ENCODE measurements at places on chromosomes 2 and 18.

GRCh38 chr2:54092940-54093339 lies 22.5 kb upstream of the ACYP2 start:
- no peak for DNase-seq

- no peak for DNase-seq
Observed at GRCh38 chr2:1887915-1888314, 143.6 kb upstream of the PXDN start.

DNA sequence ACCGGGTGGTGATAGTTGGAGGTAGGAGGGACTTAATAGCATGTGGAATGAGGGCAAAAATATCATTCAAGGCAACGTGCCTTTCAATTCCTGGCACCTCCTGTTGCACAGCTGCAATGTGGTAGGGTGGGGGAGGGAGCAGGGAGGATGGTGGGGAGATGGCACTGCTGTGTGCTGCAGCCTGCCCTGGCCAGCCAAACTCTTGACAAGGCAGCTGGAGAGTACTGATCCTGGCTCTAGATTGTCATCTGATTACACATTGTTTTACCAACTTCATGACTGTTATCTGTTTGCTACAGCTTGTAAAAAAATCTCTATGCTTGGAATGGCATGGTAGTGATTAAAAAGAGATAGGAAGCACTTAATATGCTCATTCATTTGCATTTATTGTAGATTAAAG lies 47.7 kb downstream of the PLCL1 start:
- no peak for DNase-seq

DNA sequence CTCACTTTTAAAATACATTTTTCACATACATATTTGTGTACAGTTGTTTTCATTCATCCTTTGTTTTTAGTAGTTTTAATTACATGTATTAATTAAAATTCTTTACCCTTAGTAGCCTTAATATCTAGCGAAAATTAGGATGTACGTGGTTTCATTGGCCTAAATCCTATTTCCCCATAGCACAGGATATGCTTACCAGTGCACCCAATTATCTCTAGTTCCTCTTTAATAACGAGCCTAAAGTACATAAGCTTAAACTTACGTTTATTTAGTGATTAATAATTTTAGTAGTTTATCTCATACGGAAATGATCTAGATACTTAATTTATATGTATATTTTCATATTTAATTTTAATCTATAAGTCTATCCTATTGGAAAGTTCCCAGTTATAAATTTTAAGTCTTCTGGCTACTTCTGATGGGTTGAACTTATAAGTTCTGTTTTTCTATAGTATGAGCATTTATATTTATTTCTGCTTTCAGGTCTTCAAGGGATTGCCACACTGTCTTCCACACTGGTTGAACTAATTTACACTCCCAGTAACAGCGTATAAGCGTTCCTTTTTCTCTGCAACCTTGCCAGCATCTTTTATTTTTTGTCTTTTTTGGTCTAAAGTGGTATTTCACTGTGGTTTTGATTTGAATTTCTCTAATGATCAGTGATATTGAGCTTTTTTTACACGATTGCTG lies 21.4 kb upstream of the RUFY4 start:
- no peak for DNase-seq

GRCh38 chr2:107591561-107592279 lies 235.0 kb upstream of the RGPD4 start:
- DNase-seq = no peak

DNA sequence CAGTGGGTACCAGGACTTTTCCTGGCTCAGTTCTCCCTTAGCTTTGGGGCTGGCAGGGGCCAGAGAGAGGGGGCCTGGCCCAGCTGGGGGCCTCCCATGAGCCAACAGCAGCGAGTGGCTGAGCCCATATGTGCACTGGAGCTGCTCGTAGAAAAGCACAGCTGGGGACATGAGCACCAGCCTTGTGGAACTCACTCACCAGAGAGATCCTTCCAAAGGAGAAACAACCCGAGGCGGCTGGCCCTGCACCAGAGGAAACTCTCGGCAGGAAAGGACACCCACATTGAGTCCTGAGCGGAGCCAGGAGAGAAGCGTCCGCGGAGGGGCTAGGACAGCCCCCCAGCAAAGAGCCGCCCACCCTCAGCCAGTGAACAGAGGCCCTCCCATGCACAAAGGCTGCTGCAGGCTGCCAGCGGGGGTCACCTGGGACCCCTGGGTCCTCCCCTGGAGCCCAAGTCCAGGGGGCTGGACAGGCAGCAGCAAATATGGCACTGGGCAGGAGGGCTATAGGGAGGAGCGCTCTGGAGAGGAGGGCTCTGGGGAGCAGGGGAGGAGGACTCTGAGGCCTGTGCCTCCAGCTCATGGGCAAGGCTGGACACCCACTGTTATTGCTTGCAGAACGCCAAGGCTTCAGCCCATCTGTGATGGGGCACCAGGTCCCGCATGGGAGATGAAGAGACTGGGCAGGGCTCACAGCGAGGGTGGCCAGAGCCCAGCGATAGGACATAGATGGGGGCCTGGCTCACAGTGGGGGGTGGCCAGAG lies 42.1 kb upstream of the SNED1 start:
- DNase-seq = no peak

GRCh38 chr2:73611193-73611592 lies 31.0 kb downstream of the NAT8 start:
- no peak for DNase-seq

GRCh38 chr2:205367331-205367935 lies 314.9 kb upstream of the NRP2 start:
- DNase-seq = no peak

DNA sequence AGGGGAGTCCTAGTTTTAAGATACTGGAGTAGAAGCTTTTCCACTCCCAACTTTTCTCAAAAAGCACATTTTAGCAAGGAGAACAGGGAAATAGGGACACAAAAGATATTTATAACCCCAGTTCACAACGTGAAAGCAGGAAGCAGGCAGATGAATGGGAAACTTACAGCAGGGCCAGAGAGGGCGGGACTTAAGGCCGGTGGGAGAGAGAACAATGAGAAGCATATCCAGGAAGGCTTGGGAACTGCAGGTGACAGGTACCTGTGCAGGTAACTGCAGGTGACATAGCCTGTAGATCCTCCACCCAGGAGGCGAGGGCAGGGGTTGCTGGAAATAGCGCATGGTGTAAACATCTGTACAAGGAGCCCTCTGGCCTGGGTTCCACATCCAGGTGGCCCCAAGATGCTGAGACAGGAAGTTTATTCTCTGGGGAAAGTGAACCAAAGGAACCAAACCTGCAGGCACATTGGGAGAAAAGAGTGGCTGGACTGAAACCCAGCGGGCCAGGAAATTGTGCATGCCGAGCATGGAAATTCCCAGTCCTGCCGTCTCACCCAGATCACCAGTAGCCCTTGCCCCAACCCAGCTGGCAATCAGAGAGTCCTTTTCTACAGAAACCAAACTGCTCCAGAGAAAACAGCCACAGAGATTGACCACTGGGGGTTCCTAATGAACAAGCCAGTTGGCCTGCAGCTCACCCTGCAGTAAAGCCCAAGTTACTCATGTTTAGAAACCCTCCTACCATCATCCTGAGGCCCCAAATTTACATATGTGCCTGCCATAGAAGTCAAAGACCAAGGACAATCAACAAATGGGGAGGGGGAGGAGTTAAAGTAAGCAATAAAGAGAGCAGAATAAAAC lies 24.3 kb upstream of the COL6A3 start:
- no peak for DNase-seq

DNA sequence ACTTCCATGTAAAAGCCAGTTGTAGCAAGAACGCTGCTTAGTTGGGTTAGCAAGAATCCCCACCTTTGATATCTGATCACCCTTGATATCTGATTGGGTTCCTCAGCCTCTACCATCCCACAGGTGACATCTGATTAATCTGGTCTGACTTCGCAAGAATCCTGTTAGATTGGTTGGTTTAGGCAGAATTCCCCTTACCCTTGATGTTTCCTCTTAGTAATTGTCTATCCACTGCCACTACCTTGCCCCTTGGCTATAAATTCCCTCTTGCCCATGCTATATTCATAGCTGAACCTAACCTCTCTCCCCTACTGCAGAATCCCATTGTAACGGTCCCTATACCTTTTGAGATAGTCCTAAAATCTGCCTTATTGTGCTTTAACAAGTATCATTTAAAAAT lies 33.1 kb downstream of the PRKRA start:
- DNase-seq = no peak

- no peak for DNase-seq
Observed at GRCh38 chr2:69356471-69356870, 30.6 kb downstream of the GFPT1 start.

DNA sequence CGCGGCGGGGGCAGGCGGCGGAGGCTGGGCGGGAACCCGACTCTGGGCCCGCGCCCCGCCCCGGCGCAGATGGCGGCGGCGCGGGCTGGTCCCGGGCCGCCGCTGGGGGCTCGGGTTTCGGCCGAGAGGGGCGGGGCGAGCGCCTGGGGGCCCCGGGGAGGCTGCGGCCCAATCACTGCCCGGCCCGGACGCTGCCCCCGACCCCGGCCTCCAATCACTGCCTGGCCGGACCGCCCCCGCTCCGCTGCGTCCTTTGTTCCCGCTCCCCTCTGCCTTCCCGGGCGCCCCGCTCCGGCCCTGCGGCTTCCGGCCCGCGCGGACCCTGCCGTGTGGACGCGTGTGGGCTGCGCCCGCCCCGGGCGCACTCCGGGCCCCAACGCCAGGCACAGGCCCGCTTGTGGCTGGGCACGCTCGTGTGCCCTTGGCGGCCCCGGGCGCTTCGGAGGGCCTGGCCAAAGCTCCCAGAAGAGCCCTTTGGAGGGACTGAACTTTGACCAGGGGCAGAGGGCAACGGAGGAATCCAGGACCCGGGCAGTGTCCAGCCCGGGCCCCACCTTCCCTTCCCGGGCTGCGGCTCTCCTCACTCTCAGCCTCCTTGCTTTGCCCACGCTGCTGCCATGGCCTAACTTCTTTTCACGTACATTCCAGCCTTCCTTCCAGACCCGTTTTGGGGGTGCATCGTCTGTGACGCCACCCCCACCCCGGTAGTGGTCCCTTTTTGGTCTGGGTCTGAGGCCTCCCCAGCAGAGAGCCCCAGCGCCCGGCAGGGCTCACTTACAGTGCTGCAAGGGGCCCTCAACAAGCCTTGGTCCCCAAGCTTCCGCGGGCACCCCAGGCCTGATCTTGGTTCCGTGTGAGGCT lies 27.1 kb upstream of the PTMA start:
- no peak for DNase-seq

DNA sequence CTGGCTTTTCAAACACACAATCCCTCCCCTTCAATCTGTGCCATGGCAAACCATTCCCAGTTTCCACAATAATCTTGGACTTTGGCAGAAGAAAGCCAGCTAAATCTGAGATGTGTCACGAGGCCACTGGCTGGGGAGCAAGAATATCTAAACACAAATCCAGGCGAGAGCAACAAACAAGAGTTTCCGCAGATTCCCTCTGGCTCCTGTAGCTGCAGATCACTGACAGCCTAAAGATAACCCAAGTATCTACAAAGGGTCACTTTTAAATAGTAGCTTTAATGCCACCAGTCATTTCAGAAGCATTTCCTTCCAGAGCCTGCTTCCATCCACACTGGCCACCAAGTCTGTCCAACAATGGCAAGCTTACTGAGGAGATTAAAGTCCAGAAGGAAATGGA lies 86.9 kb downstream of the ACVR1 start:
- DNase-seq = no peak

GRCh38 chr18:21739604-21740537 lies 721 bp upstream of the MIB1 start:
- no peak for DNase-seq

GRCh38 chr18:46538376-46538775 lies 118.6 kb downstream of the LOXHD1 start:
- no peak for DNase-seq

GRCh38 chr18:50935493-50936191 lies 32.2 kb upstream of the ELAC1 start:
- DNase-seq = no peak

GRCh38 chr2:18552351-18553077 lies 7.9 kb downstream of the RDH14 start:
- no peak for DNase-seq

- DNase-seq = no peak
Observed at GRCh38 chr2:212249451-212249850, 289.2 kb downstream of the ERBB4 start.

DNA sequence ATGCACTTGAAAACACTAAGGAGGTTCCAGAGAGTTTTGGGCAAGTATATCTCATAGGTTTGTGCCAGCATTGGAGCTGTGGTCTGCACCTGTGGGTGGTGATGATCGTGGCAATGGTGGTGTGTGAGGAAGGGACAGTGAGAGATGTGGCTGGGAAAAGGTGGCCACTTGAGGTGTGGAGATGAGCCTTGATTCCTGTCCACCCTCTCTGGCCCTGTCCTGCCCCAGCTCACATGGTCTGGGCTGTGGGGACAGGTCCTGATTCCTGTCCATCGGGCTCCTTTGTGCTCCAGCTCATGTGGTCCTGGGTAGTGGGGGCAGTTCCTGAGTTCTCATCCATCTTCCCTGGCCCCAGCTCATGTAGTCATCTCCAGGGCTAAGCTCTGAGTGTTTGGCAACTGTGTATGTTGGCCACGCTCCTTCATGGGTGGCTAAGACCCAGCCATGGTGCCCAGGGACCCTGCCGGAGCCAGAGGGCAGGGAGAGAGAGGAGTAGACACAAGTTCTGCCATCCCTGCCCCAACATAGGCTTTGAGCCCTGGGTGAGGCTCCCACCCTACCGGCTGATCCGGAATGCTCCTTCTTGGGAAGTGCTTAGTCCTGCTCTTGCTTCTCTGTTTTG lies 294.4 kb upstream of the HDAC4 start:
- no peak for DNase-seq

DNA sequence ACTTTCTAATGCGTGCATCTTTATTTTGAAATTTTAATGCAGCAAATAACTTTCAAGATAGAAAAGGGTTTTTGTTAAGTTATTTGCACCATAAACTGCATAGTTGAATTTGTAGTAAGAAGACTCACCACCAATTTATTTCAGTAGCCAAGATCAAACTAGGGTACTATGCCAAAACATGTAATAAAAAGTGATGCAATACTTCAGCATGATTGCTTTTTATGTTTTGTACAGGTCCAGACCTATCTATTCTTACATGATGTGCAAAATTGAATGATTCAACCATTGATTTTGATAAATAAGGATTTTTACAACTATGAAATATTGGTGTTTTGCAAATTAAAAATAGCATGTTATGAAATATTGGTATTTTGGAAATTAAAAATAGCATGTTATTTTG lies 26.7 kb downstream of the AGPS start:
- DNase-seq = no peak

GRCh38 chr2:2887772-2888387 lies 489.7 kb downstream of the EIPR1 start:
- DNase-seq = no peak

- DNase-seq = no peak
Observed at GRCh38 chr2:128445523-128445900, 126.8 kb upstream of the HS6ST1 start.
